ENCODE measurements at places on chromosomes 4 and X.

- ATAC-seq: no peak
Observed at GRCh38 chr4:174244441-174244840, 39.0 kb downstream of the FBXO8 start.

- ATAC-seq: no peak
Observed at GRCh38 chr4:122661176-122662160, 40.6 kb upstream of the IL21 start.

DNA sequence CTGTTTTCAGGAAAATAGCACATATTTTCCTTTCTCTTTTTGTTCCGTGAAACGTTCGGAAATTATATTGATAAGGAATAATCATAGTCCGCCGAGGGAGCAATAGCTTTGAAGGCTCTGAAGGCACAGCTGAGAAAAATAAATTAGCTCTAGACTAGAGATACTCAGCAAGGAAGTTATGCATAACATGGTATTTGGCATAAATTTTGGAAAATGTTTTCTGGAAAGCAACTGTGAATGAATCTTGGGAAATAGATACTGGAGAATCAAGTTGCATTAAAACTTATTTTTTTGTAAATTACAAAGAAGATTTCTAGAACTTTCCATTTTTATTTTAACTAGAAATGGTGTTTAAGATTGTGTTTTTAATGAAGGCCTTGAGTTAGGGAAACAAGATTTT, 92.4 kb downstream of the HPRT1 start:
- ATAC-seq: no peak

DNA sequence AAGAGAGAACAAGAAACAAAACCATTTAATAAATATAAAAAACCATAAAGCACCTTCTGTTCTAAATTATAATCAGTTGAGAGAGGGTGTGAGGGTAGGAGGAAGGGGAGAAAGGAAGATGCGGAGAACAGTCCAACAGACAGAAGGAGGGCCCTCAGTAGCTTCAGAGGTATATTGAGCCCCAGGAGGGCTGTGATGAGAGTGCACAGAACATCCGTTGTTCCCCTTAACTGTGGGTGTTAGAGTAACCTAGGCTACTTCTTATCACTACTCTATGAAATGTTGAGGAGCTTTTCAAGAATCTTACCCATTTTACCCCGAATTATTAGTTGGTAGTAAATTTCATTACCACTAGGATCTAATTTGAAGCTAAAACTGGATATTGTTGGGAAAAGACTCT, 13.8 kb downstream of the GPC3 start:
- no peak for ATAC-seq

- ATAC-seq: no peak
Observed at GRCh38 chr4:24980740-24981139, 50.0 kb downstream of the LGI2 start.

DNA sequence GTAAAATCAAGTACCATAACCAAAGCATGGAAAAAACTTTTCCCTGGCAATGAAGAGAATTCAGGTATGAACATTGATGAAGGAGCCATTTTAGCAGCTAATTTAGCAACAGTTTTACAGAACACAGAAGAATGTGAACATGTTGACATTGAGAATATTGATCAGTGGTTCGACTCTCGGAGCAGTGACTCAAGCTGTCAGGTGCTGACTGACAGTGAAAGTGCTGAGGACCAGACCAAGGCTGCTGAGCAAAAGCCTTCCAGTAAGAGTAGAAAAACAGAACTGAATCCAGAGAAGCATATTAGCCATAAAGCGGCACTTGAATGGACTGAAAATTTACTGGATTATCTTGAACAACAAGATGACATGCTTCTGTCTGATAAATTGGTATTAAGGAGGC, 2.8 kb downstream of the TIGD2 start:
- no peak for ATAC-seq

DNA sequence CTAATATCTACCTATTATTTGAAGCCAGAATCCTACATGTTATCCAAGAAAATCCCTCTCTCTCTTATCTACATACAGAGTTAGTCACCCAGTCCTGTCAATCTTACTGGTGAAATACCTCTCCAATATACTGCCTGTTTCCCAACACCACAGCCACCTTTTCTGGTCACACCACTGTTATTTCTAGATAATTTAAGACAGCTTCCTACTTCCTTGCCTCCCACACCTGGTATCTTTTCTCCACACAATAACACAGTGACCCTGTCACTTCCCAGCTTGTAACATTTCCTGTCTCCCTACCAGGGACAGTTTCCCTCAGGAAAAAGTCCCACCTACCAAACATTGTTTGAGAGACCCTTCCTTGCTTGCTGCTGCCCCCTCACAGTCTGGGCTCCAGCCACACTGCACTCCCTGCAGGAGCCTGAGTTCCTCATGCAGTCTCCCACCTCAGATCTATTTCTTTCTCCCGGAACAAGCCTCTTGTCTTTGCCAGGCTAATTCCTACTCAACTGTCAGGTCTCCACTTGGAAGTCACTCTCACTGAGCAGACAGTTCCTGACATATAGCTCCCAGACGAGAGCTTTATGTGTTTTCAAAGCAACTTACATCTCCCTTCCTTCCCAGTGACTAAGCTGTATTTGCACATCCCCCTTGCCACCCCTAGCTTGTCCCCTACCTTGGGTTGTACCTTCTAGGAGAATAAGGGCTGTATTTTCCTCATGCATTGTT, 73.6 kb upstream of the QRFPR start:
- ATAC-seq: no peak

DNA sequence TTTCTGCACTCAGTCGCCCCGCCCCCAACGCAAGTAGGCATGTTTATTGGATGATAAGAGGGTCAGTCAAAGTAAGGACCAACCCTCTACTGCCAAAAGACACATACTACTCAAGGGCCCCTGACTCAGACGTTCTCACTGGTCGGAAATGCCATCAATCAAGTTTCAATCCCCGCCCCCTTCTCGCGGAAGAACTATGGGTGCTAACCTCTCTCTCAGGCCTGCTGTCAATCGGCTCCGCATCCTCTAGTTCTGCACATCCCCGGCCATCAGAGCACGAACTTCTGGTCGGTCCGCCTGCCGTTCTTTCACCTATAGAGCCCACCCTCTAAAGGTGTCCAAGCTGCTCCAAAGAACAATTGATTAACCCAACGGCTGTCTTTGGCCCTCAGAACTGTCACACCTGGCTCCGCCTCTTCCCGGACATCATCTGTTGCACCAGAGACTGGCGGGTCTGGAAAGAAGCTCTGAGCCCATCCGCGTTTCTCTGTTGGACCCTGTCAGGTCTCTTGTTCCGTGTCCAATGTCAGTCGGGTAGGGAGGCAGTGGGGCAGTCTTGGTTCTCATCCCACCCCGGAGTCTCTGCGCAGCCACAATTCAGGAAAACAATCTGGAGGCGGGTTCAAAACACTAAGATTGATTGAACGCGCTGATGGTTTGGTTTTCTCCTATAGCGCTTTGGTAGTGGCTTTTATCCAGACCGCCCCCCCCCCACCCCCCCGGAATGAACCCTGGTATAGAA, 15.2 kb downstream of the NDUFB11 start:
- peak; percentile 99 for ATAC-seq

DNA sequence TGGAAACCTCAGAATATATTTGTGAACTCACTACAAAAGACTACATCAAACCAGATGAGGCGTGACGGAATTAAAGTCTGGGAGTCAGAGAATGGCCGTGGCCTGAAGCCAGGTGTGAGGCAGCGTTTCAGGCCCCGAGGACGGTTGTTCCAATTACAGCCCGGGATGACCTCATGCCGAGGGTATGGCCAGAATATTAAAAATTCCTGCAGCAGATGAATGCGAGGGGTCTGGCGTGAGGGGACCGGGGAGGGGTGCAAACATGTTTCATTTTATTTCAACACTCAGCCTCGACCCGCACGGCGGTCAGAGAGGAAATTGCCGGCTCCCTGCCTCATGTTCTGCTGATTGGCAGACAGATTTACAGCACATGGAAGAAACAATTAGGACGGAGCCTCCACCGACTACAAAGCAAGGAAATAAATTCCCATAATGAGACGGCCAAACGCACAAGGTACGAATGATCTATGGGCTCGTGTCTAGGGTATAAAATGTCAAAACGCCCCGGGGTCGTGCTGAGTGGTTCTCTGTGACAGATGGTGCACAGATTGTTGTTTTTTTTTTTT, 289.7 kb downstream of the SHOX start:
- no peak for ATAC-seq

- peak; percentile 55 for ATAC-seq
Observed at GRCh38 chr4:150510176-150510865, 71.6 kb upstream of the MAB21L2 start.

GRCh38 chr4:80213117-80213815, 16.0 kb downstream of the PRDM8 start:
- ATAC-seq: no peak
